Astrocyte (in vitro differentiated cells and primary cell): ENCODE measurements at places on chromosomes 5 and 9. TPM values are rescaled to one million over a fixed set of nuclear protein-coding genes. Genes with fewer than 3 reads are reported as not detected.
A peak's percentile ranks its signal among the peaks of the same experiment; 100 is the strongest.

DNA sequence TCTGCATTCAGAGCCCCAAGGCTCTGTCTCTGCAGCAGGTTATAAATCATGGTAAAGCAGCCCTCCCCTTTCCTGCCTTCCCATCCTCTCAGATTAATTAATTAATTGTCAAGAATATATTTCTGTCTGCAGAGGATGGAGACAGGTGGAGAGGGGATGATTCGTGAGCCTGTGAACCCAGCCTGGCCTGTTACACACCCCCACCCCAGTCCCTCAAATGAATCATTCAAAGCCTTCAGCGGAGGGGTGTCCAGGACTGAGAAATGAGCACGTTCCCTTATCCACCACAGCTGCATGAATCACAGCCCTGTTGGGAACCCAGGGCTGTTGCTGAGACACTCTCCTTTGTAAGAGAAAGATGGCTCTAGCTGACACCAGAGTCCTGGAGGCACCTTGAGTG is 56.0 kb downstream of the NIPAL4 start:
- peaks cover 55% of the 10 kb centered on the region for H3K4me1 ChIP-seq
- no peak overlapping the region for H3K4me3 ChIP-seq
- H3K27ac ChIP-seq: peak overlapping the region; percentile 93
- no peaks in the 10 kb centered on the region for H3K27me3 ChIP-seq

- no peak for DNase-seq
- H3K27me3 ChIP-seq: no peaks in the 10 kb centered on the region
- H3K36me3 ChIP-seq: no peaks in the 10 kb centered on the region
- H3K4me3 ChIP-seq: no peak overlapping the region
- no peaks in the 10 kb centered on the region for H3K4me1 ChIP-seq
These were observed 1333.7 kb upstream of the WWC1 start for GRCh38 chr5:166957782-166958181.

LCN1 gene
- total RNA-seq: not detected in 2 replicates

DNA sequence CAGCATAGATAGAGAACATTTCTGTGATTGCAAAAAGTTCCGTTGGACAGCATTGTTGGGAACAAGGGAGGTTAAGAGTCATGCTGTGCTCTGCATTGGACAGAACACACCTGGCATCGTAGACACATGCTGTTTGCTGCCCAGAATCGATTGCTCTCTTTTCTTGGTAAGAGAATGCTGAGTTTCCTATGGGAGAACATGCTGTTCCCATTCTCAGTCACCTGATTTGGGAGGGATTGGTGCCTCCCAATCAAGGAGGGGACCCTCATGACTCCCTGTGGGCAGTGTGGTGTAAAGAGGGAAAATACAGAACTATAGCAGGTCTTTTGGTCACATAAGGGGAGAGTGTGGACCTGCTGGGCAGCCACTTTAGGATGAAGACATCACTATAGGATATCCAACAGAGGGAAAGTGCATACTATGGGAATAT is 555.4 kb upstream of the CLINT1 start:
- H3K4me1 ChIP-seq: peaks cover 18% of the 10 kb centered on the region
- DNase-seq: no peak
- no peaks in the 10 kb centered on the region for H3K36me3 ChIP-seq
- H3K27me3 ChIP-seq: no peaks in the 10 kb centered on the region

- H3K4me1 ChIP-seq: no peaks in the 10 kb centered on the region
- H3K36me3 ChIP-seq: no peaks in the 10 kb centered on the region
- H3K27ac ChIP-seq: no peak overlapping the region
- no peak for DNase-seq
These were observed 1.2 kb downstream of the OTULINL start for GRCh38 chr5:14582797-14583137.

DNA sequence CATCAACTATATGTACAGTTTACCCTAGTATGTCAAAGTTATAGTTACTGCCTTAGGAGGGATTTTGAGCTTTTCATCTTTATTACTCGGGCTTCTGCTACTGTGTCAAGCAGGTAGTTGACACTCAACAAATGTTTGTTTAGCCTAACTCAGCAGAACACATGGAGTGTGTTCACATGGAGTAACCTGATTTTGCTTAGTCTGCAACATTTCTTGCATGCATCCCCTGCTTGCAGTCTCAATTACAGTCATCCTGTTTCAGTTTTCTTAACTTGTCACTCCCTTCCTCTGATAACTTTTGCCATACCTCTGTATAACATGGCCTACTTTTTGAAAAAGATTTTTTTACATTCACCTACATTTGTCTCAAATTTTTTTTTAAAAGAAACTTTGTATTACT is 135.5 kb downstream of the NMUR2 start:
- no peaks in the 10 kb centered on the region for H3K36me3 ChIP-seq
- H3K27me3 ChIP-seq: no peaks in the 10 kb centered on the region
- no peak overlapping the region for H3K27ac ChIP-seq

DNA sequence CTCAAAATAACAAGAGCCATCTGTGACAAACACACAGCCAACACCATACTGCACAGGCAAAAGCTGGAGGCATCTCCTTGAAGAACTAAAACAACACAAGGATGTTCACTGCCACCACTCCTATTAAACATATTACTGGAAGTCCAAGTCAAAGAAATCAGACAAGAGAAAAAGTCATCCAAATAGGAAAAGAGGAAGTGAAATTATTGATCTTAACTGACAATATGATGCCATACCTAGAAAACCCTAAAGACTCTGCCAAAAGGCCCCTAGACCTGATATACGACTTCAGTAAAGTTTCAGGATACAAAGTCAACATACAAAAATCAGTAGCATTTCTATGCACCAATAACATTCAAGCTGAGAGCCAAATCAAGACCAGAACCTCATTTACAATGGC is 30.0 kb upstream of the MACIR start:
- H3K27me3 ChIP-seq: no peaks in the 10 kb centered on the region
- no peak overlapping the region for H3K4me3 ChIP-seq
- H3K27ac ChIP-seq: no peak overlapping the region
- DNase-seq: no peak

LCP2 gene
- total RNA-seq: 0.09 TPM in 1 of 2 replicates, not detected in the other

GRCh38 chr5:57529864-57530263 is 47.3 kb upstream of the ACTBL2 start:
- H3K4me1 ChIP-seq: peaks cover 9% of the 10 kb centered on the region
- H3K4me3 ChIP-seq: no peak overlapping the region
- DNase-seq: no peak
- no peak overlapping the region for H3K27ac ChIP-seq
- H3K27me3 ChIP-seq: no peaks in the 10 kb centered on the region

MAP1B gene
- 386 and 476 TPM in 2 replicates for total RNA-seq

- no peaks in the 10 kb centered on the region for H3K36me3 ChIP-seq
- H3K27ac ChIP-seq: no peak overlapping the region
- no peaks in the 10 kb centered on the region for H3K4me1 ChIP-seq
- H3K4me3 ChIP-seq: no peak overlapping the region
- no peaks in the 10 kb centered on the region for H3K27me3 ChIP-seq
These were observed 32.3 kb upstream of the NPM1 start for GRCh38 chr5:171355302-171355724.

DNA sequence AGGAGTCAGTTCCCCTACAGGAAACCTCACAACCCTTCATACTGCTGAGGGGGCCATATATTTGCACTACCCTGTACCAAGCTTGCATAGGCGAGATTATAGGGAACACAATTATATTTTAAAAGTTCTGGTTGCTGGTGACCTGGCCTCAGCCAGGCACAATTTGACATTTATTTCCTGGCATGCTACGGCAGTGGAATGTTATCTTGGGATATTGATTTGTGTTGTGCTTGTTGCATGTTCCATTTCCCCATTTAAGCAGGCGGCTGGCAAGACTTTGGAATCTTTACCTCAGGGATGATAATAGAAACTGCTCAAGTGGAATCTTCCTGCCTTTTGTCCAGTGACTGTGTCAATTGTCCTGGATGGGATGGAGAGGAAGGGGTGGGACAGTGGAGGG is 67.0 kb upstream of the RPS23 start:
- H3K4me3 ChIP-seq: no peak overlapping the region
- no peaks in the 10 kb centered on the region for H3K36me3 ChIP-seq
- H3K4me1 ChIP-seq: peaks cover 20% of the 10 kb centered on the region
- H3K27ac ChIP-seq: no peak overlapping the region

GRCh38 chr5:133863857-133864585 is 104.4 kb downstream of the C5orf15 start:
- H3K27me3 ChIP-seq: peaks cover 4% of the 10 kb centered on the region
- H3K27ac ChIP-seq: no peak overlapping the region
- no peaks in the 10 kb centered on the region for H3K36me3 ChIP-seq
- H3K4me1 ChIP-seq: no peaks in the 10 kb centered on the region

GRCh38 chr9:14298601-14299022 is 15.3 kb downstream of the NFIB start:
- no peaks in the 10 kb centered on the region for H3K36me3 ChIP-seq
- H3K4me1 ChIP-seq: peaks cover 21% of the 10 kb centered on the region
- H3K27me3 ChIP-seq: no peaks in the 10 kb centered on the region
- DNase-seq: no peak
- no peak overlapping the region for H3K4me3 ChIP-seq

DNA sequence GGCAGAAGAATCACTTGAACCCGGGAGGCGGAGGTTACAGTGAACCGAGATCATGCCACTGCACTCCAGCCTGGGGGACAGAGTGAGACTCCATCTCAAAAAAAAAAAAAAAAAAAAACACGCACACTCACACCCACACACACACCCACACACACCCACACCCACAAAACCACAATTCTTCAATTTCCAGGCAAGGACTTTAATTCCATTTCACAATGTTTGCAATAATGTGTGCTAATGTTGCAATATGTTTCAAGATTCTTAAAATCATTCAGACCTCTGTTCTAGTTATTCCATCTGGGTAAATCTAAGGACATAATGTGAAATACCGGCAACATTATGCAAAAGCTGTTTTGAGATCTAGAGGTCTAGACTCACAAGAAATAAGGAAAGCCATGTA is 28.3 kb downstream of the CCDC69 start:
- no peak for DNase-seq
- H3K36me3 ChIP-seq: no peaks in the 10 kb centered on the region
- no peaks in the 10 kb centered on the region for H3K4me1 ChIP-seq
- H3K4me3 ChIP-seq: no peak overlapping the region

DNA sequence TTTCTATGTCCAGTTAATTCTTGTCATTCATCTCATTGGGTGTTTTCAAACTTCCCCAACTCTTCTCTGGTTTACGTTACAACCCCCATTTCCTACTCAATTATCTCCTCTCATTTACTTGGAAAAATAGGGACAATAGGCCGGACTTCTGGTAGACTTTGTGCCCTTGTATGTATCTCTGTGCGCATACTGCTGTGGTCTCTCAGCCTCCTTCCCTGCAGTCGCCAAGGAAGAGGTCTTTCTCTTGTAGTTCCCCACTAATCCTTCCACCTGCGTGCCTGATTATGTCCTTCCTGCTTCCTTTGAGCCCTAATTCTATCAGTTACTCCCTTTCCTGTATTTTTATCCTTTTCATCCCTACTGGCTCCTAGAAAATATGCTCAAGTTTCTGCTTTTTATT is 176.3 kb downstream of the GDNF start:
- no peaks in the 10 kb centered on the region for H3K36me3 ChIP-seq
- H3K27ac ChIP-seq: no peak overlapping the region
- DNase-seq: no peak
- peaks cover 21% of the 10 kb centered on the region for H3K4me1 ChIP-seq

GRCh38 chr5:118144540-118144939 is 843.8 kb downstream of the DTWD2 start:
- H3K27me3 ChIP-seq: no peaks in the 10 kb centered on the region
- no peak for DNase-seq
- H3K4me1 ChIP-seq: no peaks in the 10 kb centered on the region
- H3K36me3 ChIP-seq: no peaks in the 10 kb centered on the region

RMI1 gene
- total RNA-seq: 6.3 and 6.5 TPM in 2 replicates

- no peak overlapping the region for H3K4me3 ChIP-seq
- no peaks in the 10 kb centered on the region for H3K27me3 ChIP-seq
- H3K4me1 ChIP-seq: no peaks in the 10 kb centered on the region
- H3K36me3 ChIP-seq: no peaks in the 10 kb centered on the region
- no peak for DNase-seq
- H3K27ac ChIP-seq: no peak overlapping the region
These were observed 25.8 kb upstream of the GPX8 start for GRCh38 chr5:55134053-55134722.

CYLC2 gene
- total RNA-seq: not detected in 2 replicates

GRCh38 chr9:29211580-29212396 is 1638.5 kb upstream of the C9orf72 start:
- DNase-seq: no peak
- no peaks in the 10 kb centered on the region for H3K36me3 ChIP-seq
- peaks cover 46% of the 10 kb centered on the region for H3K27me3 ChIP-seq
- H3K4me3 ChIP-seq: peak overlapping the region; percentile 61
- peaks cover 13% of the 10 kb centered on the region for H3K4me1 ChIP-seq
- no peak overlapping the region for H3K27ac ChIP-seq

- H3K4me1 ChIP-seq: peaks cover 9% of the 10 kb centered on the region
- no peak overlapping the region for H3K4me3 ChIP-seq
- no peaks in the 10 kb centered on the region for H3K27me3 ChIP-seq
- peak overlapping the region; percentile 24 for H3K27ac ChIP-seq
- peaks cover 21% of the 10 kb centered on the region for H3K36me3 ChIP-seq
- DNase-seq: peak; percentile 65
These were observed 42.1 kb downstream of the OTULIN start for GRCh38 chr5:14706615-14707021.

DNA sequence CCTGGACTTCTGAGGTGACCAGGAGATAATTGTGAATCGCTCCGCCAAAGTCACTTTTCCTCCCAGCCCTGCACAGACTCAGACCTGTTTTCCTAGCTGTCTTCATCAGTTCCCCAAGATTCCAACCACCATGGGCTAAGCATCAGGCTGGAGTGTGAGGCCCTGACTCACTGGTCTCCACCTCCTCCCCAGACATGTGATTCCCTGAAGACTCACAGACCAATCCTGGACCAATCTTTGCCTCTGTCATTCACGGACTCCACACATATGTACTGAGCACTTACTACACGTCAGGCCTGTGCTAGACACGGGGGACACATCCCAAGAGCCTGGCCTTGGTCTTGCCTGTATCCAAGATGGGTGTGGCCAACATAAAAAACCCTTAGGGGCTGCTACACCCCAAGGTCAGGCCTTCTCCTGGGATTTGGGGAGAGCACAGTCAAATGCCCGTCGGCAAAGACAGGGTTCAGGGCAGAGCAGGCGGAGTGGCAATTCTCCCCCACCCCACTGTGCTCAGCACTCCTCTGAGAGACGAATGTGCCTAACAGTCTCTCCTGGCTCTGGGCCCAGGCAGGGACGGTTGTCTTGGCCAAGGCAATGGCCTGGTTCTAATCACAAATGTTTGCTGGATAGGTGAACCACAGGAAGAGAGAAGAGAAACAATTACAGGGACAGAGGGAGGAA is 11.9 kb downstream of the EEIG1 start:
- H3K36me3 ChIP-seq: no peaks in the 10 kb centered on the region
- H3K27me3 ChIP-seq: no peaks in the 10 kb centered on the region
- H3K4me3 ChIP-seq: no peak overlapping the region
- DNase-seq: peak; percentile 87
- H3K27ac ChIP-seq: peak overlapping the region; percentile 69
- H3K4me1 ChIP-seq: peaks cover 35% of the 10 kb centered on the region

DNA sequence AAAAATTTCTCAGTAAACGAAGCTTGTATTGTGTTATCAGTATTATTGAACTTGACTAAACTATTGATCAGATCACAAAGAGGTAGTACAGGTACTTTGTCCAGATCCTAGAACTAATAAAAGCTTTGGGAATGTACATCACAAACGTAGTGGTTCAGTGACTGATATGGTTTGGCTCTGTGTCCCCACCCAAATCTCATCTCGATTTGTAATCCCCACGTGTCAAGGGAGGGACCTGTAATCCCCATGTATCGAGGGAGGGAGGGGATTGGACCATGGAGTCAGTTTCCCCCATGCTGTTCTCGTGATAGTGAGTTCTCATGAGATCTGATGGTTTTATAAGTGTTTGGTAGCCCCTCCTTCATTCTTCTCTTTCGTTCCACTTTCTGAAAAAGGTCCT is 100.9 kb downstream of the ARRDC3 start:
- DNase-seq: no peak
- no peaks in the 10 kb centered on the region for H3K36me3 ChIP-seq
- H3K27me3 ChIP-seq: no peaks in the 10 kb centered on the region
- no peak overlapping the region for H3K4me3 ChIP-seq
- H3K4me1 ChIP-seq: peaks cover 30% of the 10 kb centered on the region

SPAAR gene
- total RNA-seq: 0.17 and 0.18 TPM in 2 replicates
